ENCODE measurements at places on chromosomes 13 and 19.

- no peak for DNase-seq
Observed at GRCh38 chr19:6091771-6092291, 18.5 kb downstream of the RFX2 start.

- DNase-seq, result no peak
Observed at GRCh38 chr13:75220861-75221260, 261.1 kb downstream of the TBC1D4 start.

DNA sequence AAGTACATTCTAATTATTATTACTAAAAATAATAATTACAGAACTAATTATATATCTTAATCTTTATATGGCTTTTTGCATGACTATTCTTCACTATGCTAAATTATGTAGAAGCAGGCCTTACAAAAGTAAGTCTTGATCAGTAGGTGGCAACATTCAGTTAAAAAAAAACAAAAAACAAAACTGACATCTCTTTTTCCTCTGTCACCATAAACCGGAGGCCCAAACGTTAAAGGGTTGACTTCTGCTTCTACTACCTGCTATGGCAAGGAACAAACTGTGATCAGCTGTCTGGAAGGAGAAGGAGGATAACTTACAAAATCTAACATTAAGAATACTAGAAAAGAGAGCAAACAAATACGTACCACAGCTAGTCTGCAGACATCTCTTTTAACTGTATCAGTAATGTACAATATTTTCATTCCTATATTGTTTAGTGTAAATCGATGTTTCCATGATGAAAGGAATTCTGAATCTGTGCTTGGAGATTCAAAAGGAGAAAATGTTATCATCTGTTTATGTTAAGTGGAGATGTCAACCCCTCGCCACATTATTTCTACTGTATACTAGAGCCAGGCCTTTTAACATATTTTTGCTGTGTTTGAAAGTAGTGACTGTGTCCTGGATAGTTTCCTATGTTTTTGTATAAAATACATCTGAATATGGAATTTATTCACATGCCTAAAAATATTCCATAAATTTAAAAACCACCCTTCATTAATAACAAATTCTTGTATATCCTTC lies 1525.4 kb downstream of the SLITRK1 start:
- no peak for DNase-seq

DNA sequence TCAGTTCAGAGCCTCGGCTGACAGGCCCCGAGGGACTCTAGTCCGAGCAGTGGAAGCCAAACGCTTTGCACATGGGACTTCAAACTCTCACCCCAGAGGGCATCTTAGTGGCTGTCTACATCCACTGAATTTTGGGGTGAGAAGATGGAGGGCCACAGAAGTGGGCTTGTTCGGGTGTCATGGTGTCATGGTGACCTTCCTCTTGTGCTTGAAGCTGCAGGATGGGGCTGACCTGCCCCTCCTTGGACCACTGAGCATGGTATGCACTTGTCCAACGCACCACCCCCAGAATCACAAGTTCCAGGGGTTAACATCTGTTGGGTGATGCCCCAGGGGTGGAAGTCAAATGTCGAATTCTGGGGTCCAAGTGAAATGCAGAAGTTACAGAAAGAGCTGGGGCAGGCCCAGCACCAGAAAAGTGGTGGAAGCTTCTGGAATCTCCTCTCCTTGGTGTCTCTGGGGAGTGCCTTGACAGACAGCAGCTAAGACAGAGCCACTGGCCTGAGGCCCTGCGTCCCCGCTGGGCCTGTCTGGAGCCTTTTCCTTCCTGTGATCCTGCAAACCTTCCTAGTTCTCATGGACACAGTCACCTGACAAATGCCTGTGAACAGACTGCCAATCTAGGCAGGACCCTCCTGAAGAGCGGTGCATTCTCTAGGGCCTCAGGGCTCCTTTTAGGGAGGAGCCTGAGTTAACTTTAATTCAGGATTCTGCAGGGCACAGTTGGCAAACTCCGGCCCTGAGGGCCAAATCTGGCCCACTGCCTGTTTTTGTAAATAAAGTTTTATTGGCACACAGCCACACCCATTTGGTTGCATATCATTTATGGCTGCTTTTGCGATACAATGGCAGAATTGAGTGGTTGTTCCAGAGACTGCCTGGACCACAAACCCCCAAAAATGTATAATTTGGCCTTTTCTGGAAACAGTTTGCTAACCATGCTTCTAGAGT lies 65.1 kb upstream of the RANBP3 start:
- no peak for DNase-seq

DNA sequence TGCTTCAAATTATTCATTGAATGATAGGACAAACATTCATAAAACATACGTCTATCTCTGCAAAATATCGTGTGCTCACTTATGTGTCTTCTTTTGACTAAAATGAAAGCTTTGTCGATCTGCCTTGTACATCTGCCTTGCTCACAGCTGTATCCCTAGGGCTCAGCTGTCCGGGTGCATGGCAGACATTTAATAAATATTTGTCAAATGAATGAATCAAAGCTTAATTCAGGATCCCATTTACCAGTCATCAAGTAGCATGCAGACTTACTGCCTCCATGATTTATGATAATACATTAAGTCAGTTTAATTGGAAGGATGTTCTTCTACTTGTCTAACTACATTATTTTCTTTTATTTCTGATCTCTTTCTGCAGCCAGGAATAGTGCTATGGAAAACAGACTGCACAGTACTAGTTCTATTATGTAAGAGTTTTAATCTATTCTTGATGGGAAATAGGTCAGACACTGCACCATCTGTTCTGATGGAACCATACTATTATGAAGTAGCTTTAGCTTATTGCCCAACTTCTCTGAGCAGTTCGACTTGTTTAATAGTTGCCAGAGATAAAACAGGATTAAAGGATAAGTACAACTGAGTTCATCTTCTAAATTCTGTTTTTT lies 13.2 kb downstream of the SLC46A3 start:
- no peak for DNase-seq

- no peak for DNase-seq
Observed at GRCh38 chr13:95697052-95697680, 20.2 kb downstream of the DNAJC3 start.
